ENCODE measurements at places on chromosomes 16 and 17. TPM values are rescaled to one million over a fixed set of nuclear protein-coding genes. Genes with fewer than 3 reads are reported as not detected.

CAVIN1 gene
- total RNA-seq, result 315 TPM

SULT1A4 gene
- 1.2 TPM for total RNA-seq

- DNase-seq, result no peak
Observed at GRCh38 chr16:72357910-72358309, 186.0 kb upstream of the PMFBP1 start.

DNA sequence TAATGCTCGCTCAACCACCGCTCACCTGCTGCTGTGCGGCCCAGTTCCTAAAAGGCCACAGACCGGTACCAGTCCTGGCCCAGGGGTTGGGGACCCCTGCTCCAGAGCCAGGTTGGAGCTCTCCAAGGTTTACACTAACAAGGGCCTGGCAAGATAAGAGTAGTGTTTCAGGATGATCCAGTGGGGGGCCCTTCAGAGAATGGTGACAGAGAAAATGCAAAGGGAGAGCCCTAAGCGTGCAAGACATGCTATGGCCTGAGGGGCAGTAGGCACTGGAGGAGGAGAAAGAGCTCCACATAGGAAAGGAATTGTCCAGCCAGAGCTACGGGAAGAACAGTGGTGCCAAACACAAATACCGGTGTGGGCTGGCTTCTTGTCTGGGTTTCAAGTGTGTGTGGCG lies 233.4 kb downstream of the STX8 start:
- no peak for DNase-seq

TNK1 gene
- total RNA-seq, result 6.2 TPM
